Stimulated activated CD8-positive, alpha-beta memory T cell treated with anti-CD3 and anti-CD28 coated beads, Interleukin-2, amount 100 ng/mL, for 48 hours (primary cell): ENCODE measurements at places on chromosomes 4 and X.

- no peak for DNase-seq
Observed at GRCh38 chrX:70769659-70770227, 138.8 kb downstream of the TEX11 start.

- DNase-seq: no peak
Observed at GRCh38 chr4:142725886-142726285, 120.2 kb downstream of the INPP4B start.

DNA sequence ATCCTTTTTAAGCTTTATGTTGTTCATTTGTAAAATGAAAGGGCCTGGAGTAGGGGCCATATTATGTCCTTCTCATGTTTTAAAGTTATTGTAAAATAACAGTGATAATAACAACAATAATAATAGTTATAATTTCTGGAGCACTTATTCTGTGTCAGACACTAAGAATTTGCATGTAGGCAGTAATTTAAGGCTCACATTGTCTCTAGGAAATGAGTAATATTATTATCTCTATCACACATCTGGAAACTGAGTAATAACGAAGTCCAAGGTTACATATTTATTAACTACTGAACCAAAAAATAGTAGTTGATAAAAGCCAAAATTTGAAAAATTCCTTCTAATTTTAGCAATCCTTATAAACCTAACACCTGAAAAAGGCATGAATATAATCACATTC lies 520.7 kb upstream of the PABPC4L start:
- DNase-seq: no peak

- no peak for DNase-seq
Observed at GRCh38 chrX:13389501-13389900, 69.6 kb upstream of the ATXN3L start.

- no peak for DNase-seq
Observed at GRCh38 chrX:135454816-135455215, 33.1 kb downstream of the SMIM10L2A start.

- no peak for DNase-seq
Observed at GRCh38 chr4:133124746-133125145, 24.3 kb upstream of the PCDH10 start.

- DNase-seq: no peak
Observed at GRCh38 chr4:124887739-124888138, 175.2 kb upstream of the ANKRD50 start.

DNA sequence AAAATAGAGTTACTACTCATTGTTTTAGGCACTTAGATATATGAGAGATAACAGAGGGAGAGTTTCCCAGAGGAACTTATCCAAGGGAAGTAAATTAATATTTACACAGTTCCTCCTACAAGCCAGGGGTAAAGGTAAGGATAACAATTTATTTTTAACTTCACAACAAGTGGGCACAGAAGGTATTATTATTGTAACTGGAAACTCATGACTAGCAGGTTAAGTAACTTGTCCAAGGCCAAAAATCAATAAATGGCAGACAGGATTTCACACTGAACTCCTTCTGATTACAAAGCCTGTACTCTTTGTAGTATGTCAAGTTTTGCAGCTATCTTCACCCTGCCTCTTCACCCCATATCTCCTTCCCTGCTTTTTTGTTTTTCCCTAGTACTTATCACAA lies 46.9 kb upstream of the F8A3 start:
- no peak for DNase-seq

- DNase-seq: no peak
Observed at GRCh38 chr4:94724016-94724790, 33.6 kb upstream of the BMPR1B start.

GRCh38 chr4:113444386-113444785 lies 317.2 kb downstream of the CAMK2D start:
- DNase-seq: no peak

DNA sequence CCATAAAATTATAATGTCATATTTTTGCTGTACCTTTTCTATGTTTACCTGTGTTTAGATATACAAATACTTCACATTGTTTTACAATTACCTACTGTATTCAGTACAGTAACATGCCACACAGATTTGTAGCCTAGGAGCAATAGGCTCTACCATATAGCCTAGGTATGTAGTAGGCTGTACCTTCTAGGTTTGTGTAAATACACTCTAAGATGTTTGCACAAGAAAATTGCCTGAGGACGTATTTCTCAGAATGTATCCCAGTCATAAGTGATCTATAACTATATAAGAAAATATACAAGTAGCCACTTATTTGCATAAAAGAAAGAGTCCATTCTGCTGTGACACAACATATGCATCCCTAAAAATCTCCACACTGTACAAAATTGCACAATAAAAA lies 36.3 kb upstream of the SCML1 start:
- no peak for DNase-seq

DNA sequence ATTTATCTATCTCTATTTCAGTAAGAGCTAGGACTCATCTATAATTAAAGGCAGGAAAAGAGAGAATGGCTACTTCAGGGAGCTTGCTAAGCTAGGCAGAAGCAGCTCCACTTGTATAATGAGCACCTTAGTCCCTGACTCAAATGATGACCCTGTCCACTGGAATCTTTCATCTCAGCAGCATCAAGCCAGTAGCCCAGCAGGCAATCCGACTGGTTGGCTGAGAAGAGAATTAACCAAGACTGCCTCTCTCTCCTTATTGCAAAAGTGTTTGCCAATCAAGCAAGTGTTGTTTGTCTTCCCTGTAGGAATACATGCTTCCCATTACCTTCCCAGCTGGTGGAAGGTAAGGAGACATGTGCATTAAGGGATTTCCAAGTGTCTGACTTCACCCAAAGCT lies 3.9 kb upstream of the SPOCK3 start:
- DNase-seq: no peak

DNA sequence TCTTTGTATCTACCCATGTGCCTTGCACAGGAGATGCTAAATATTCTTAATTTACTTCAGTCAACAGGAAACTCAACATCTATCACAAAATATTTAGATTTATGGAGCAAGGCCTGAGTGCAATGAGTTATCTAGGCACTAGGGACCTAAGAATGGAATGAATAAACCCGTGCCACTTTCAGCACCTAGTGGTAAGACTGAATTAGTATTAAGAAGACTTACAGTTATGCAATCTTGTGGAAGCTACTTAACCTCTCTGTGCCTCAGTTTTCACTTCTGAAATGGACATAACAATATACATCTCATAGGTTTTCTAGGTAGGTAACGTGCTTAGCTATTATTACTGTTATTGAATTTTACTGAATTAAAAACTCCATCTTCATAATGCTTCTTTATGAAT lies 144.6 kb upstream of the MAP3K15 start:
- no peak for DNase-seq

DNA sequence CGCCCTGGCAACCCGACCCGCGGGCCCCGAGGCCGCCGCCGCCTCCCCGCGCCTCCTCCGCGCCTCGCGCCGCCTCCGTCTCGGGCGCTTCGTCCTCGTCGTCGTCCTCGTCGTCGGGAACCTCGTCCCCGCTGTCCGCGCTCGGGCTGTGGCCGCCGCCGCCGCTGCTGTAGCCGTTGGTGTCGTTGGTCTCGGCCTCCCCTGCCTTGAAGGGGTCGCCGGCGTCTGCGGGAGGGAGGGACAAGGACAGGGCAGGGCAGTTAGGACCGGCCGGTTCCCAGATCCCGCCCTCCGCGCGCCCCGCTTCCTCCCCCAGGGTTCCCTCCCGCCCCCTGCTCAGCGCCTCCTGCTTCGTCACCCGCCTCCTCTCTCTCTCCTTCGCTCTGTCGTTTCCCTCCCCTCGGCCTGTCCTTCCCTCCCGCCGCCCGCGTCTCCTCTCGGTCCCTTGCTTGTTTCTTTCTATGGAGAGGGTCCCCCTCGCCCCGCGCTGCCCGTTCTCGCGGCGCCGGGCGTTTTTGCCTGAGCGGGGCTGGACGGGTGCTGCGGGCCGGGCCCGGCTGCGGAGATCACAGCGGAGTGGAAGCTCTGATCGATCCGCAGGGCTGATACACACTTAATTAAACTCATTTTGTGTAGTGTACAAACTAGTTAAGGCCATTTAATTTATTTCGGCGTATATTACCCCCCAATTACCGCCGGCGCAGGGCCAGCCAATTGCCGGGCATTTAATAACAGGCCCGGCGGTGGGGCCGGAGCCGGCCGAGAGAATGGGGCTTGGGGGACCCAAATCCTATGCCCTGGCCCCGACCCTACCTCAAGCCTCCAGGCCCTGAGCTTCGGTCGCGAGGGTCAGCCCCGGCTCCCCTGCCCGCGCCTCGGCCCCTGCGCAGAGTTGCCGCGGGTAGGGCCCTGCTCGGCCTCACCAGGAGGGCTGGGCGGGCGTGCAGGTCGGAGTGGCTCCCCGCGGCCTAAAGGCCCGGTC lies 2.4 kb downstream of the NKX1-1 start:
- no peak for DNase-seq

GRCh38 chr4:105707782-105708180 lies 708 bp downstream of the INTS12 start:
- no peak for DNase-seq

- DNase-seq: no peak
Observed at GRCh38 chrX:40685362-40685918, 38.1 kb upstream of the CXorf38 start.

DNA sequence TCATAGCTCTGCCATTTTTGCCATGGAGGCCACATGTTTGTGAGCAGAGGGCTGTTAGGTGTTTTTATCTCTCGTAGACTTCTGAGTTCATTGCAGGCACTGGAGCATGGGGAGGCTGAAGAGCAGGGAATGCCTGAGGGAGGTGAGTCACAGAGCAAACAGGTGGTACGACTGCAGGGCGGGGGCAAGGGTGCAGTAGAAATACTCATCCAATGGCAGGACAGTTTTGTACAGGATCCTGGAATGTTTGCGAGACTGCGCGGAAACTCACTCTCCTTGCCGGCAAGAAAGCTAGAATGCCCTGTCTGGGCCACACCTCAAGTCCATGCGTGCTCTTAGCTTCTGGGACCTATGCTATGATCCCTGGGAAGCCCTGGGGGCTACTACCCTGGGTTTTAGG lies 20.0 kb upstream of the VCX2 start:
- DNase-seq: no peak

- DNase-seq: no peak
Observed at GRCh38 chr4:147096667-147097604, 151.3 kb upstream of the TTC29 start.
